ENCODE measurements at places on chromosomes 7 and 10. TPM values are rescaled to one million over a fixed set of nuclear protein-coding genes. Genes with fewer than 3 reads are reported as not detected.

Gene MSMB
- not detected for total RNA-seq

DNA sequence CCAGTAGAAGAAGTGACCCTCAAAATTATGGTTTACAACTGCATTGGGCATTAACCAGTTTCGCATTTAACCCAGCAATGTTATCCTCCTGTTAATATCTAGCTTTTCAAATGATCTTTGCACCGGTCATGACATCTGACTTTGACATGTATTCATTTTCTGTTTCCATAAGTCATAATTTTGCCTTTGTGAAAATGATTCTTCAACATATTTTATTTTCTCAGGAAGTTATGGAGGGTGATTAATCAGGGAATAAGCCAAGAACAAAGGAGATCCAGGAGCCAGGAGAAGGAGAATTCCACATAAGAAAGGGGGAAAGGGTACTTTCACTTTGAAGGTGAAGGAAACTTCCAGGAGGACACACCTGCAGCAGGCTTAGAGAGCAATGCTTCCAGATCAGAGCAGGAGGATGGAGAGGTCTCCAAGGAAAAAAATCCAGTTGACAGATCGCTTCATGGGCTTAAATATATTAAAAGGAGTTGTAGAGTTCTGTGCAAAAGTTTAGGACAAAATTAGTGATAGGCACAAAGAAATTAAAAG, 92.1 kb upstream of the FAM3C start:
- no peaks in the 10 kb centered on the region for H3K36me3 ChIP-seq
- no peak overlapping the region for H3K27ac ChIP-seq
- no peaks in the 10 kb centered on the region for H3K4me1 ChIP-seq

Gene PILRA
- total RNA-seq, result 2.3 TPM

- no peak overlapping the region for H3K27ac ChIP-seq
- no peak for DNase-seq
- no peaks in the 10 kb centered on the region for H3K36me3 ChIP-seq
- H3K27me3 ChIP-seq, result peaks cover 9% of the 10 kb centered on the region
- H3K4me1 ChIP-seq, result no peaks in the 10 kb centered on the region
- no peak overlapping the region for H3K4me3 ChIP-seq
These were observed 63.4 kb downstream of the RAMP3 start for GRCh38 chr7:45220846-45221618.

DNA sequence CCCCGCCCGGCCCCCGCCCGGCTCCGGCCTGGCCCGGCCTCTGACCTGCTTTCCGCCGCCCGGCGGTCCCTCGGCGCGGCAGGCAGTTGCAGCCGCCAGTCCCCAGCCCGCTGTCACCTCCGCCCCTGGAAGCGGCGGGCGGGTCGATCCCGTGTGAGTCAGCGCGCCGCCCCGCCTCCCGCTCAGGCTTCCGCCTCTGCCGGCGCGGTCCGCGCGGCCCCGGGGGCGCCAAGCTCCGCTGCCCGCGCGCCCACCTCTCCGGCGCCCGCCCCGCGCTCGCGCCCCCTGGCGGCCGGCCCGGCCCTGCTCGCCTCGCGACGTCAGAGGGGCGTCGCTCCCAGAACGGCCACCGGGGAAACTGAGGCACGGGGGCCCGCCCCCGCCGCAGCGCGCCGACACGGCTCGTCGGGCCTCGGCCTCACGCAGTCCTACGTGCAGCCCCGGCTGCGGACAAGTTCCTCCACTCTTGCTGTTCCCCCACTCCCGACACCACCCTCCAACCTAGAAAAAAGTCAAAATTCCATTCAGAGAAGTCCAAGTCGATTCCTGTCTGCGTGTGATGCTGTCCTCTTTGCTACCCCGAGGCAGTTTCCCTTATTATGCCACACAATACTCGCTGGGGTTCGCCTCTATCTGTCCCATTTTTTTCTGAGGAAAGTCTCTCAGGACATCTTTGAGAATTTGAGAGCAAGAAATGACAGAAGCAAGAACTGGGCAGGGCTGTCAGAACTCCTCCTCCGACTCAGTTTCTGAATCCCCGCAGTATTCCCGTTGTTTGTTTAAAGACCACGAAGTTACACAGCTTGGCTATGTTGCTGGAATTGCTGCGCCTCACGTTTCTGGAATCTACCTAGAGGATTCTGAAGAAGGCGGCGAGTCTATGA, at the start of gene DNMBP:
TSS of gene DNMBP (minus strand) at position 155 of the 884 bp plus-strand sequence. CDS start 37,823 bp downstream, outside the sequence.
- no peaks in the 10 kb centered on the region for H3K27me3 ChIP-seq
- H3K36me3 ChIP-seq, result no peaks in the 10 kb centered on the region
- H3K27ac ChIP-seq, result peak within 1 kb of the TSS; percentile 79

- H3K27ac ChIP-seq, result no peak overlapping the region
- no peak overlapping the region for H3K4me3 ChIP-seq
- H3K4me1 ChIP-seq, result no peaks in the 10 kb centered on the region
- DNase-seq, result no peak
These were observed 392.0 kb downstream of the PAXIP1 start for GRCh38 chr7:154610903-154611302.

GRCh38 chr10:80871083-80871482, 333.4 kb downstream of the SH2D4B start:
- H3K27ac ChIP-seq, result no peak overlapping the region
- no peak for DNase-seq

GRCh38 chr10:17053513-17053912, 76.1 kb downstream of the CUBN start:
- no peaks in the 10 kb centered on the region for H3K36me3 ChIP-seq
- H3K27me3 ChIP-seq, result no peaks in the 10 kb centered on the region
- H3K4me1 ChIP-seq, result no peaks in the 10 kb centered on the region
- H3K27ac ChIP-seq, result no peak overlapping the region
- no peak for DNase-seq

DNA sequence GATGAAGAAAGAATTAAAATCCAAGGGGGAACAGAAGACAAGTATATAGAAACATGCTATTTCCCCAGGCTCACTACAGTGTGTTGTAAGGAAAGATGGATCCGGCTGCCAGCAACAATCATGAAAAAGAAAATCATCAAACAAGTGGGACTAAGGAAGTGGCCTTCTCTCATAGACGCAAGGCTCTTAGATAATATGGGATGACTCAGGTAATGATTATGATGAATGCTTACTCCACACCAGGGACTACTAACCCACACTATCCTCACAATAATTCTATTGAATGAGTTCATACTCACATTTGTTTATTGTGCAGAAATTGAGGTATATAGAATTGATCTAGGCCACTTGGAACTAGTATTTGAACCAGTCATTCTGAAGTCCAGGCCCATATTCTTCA, 111.2 kb upstream of the BET1 start:
- no peak overlapping the region for H3K27ac ChIP-seq
- H3K36me3 ChIP-seq, result no peaks in the 10 kb centered on the region
- no peaks in the 10 kb centered on the region for H3K27me3 ChIP-seq
- DNase-seq, result no peak
- H3K4me3 ChIP-seq, result no peak overlapping the region
- H3K4me1 ChIP-seq, result no peaks in the 10 kb centered on the region

- no peak overlapping the region for H3K4me3 ChIP-seq
- H3K27ac ChIP-seq, result no peak overlapping the region
- H3K4me1 ChIP-seq, result peaks cover 11% of the 10 kb centered on the region
- DNase-seq, result no peak
- no peaks in the 10 kb centered on the region for H3K27me3 ChIP-seq
These were observed 83.3 kb downstream of the ORC5 start for GRCh38 chr7:104124469-104124868.

GRCh38 chr10:15801147-15801546, 59.2 kb downstream of the MINDY3 start:
- no peaks in the 10 kb centered on the region for H3K27me3 ChIP-seq
- no peak for DNase-seq
- H3K4me3 ChIP-seq, result no peak overlapping the region
- H3K36me3 ChIP-seq, result peaks cover 3% of the 10 kb centered on the region
- peaks cover 3% of the 10 kb centered on the region for H3K4me1 ChIP-seq
- no peak overlapping the region for H3K27ac ChIP-seq

- H3K27ac ChIP-seq, result no peak overlapping the region
- no peak for DNase-seq
- no peaks in the 10 kb centered on the region for H3K27me3 ChIP-seq
- H3K4me3 ChIP-seq, result no peak overlapping the region
These were observed 70.3 kb downstream of the C10orf143 start for GRCh38 chr10:130040351-130040750.

- H3K4me3 ChIP-seq, result no peak overlapping the region
- H3K27me3 ChIP-seq, result no peaks in the 10 kb centered on the region
- no peak overlapping the region for H3K27ac ChIP-seq
- H3K4me1 ChIP-seq, result no peaks in the 10 kb centered on the region
- no peak for DNase-seq
These were observed 21.8 kb upstream of the JCAD start for GRCh38 chr10:30081182-30081581.

Gene NPFFR1
- not detected for total RNA-seq

GRCh38 chr7:5394264-5395105, 29.1 kb downstream of the TNRC18 start:
- no peaks in the 10 kb centered on the region for H3K27me3 ChIP-seq
- DNase-seq, result no peak
- H3K27ac ChIP-seq, result no peak overlapping the region
- H3K4me3 ChIP-seq, result no peak overlapping the region
- H3K4me1 ChIP-seq, result peaks cover 9% of the 10 kb centered on the region
- H3K36me3 ChIP-seq, result no peaks in the 10 kb centered on the region

Gene SP8
- total RNA-seq, result not detected

- no peak overlapping the region for H3K27ac ChIP-seq
- H3K27me3 ChIP-seq, result no peaks in the 10 kb centered on the region
- DNase-seq, result no peak
- no peaks in the 10 kb centered on the region for H3K4me1 ChIP-seq
These were observed 45.2 kb downstream of the NSUN6 start for GRCh38 chr10:18606051-18606695.

DNA sequence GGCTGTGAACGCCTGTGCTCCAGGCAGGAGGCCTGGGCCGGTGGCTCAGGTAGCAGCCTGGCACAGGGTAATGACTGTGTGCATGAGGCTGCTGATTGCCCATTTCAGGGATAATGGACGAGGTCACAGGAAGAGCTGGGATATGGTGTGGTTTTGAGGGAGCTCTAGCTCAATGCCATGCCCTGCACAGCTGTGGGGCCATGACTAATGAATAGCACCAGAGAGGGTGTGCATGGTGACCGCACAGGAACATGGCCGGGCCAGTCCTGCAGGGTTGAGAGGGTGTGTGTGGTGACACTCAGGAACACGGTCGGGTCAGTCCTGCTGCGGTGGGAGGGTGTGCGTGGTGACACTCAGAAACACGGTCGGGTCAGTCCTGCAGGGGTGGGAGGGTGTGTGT, 21.8 kb downstream of the NKX6-2 start:
- H3K36me3 ChIP-seq, result peaks cover 26% of the 10 kb centered on the region
- no peak overlapping the region for H3K4me3 ChIP-seq

Gene AGFG2
- 7.3 TPM for total RNA-seq

DNA sequence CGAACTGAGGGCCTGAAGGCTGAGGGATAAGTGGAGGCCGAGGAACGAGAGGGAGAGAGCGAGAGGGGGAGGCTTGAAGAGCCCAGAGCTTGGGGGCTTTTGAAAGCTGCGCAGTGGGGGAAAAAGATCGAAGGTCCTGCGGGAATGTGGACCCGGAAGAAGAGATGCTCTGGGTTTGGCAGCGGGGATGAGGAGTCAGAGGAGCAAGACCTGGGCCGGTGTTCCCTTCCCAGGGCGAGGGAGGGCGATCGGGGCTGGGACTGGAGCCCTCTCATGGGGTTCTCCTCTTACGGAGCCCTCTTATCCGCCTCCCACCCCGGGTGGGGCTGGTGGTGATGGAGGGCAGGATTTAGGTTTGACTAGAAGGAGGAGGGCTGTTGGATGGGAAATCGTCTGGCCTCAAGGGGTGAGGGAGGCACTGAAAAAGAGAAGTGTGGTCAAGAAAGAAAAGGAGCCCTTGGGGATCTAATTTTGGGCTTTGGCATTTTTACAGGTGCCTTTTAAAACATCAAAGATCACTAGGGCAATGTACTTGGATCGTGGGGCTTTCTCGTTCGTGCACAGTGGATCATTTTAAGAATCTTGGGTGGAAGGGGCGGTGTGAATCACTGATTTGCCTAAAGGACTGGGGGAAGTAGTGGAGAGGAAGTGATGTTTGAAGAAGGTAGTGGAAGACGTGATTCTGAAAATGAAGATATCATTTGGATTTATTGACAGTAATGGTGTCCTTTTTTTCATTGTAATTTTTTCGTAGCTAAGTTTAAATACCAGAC, 637 bp downstream of the SAMD8 start:
- peak overlapping the region; percentile 99 for H3K27ac ChIP-seq
- H3K36me3 ChIP-seq, result no peaks in the 10 kb centered on the region
- no peaks in the 10 kb centered on the region for H3K27me3 ChIP-seq
- H3K4me3 ChIP-seq, result peak overlapping the region; percentile 88
- peak; percentile 75 for DNase-seq

DNA sequence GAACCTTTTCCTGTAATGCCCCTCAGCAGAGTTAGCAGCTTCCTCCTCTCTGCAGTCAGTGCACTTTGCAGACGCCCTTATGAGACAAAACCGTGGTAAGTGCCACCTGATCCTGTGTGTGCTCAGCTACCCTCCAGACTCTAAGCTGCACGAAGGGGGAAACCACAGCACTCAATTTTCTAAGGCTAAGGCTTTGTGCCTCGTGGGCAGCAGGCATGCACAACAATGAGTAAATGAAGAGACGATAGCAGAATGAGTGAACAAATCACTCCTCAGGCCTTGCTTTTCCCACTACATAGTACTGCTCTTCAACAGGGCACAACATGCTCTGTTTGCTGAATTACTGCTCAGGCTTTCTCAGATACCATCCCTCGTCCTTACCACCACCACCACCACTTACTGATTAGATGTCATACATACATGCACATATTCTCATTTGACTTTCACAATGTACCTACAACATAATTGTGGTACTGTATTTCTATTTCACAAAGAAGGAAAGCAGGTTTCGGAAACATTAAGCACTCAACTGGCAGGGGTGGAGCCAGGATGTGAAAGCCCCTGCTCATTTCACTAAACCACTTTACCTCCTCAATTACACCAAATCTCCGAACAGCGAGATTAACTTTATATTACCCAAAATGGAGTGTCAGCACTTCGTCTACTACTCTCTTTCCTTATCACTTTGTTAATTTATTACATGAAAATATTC, 85.4 kb downstream of the ICA1 start:
- peaks cover 18% of the 10 kb centered on the region for H3K4me1 ChIP-seq
- DNase-seq, result no peak
- H3K36me3 ChIP-seq, result no peaks in the 10 kb centered on the region
- H3K4me3 ChIP-seq, result no peak overlapping the region

DNA sequence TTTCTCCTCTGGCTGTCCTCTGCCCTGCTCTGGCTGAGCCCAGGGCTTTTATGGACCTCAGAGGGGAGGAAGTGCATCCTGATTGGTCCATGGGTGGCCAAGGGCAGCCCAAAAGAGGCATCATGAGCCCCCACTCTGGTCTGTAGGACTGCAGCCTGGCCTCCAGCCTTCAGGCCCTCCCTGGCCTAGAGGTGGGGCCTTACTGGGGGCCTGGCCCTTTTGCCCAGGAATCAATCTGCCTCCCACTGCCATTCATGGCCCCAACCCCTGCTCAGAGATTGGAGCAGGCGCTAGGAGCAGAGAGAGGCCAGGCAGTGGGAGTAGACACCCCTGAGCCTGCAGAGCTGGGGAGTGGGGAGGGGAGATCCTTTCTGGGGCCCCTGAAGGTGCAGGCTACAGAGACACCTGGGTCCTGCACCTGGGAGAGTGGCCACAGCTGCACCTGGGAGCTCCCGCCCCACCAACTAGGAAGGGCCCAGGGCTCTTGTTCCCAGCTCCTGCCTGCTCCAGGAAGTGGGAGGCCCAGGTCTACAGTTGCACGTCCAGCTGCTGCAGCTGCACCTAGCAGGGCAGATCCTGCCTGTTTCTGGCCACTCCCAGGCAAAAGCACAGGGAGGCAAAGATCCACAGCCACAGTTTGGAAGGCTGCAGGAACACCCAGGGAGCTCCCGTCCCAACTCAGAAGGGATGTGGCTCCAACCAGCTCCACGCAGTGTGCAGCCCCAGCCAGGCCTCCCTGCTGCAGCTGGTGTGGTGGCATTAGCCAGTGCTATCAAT, 6.4 kb upstream of the DYNC2I1 start:
- H3K27me3 ChIP-seq, result no peaks in the 10 kb centered on the region
- DNase-seq, result no peak
- peaks cover 5% of the 10 kb centered on the region for H3K4me1 ChIP-seq

Gene GPRIN2
- total RNA-seq, result not detected

Gene NEUROG3
- total RNA-seq, result not detected

All from psoas muscle (tissue), 8 donors.